ENCODE measurements at places on chromosomes 13 and 19.

- no peak for DNase-seq
Observed at GRCh38 chr13:89857502-89857901, 1490.0 kb upstream of the MIR17HG start.

- peak; percentile 22 for DNase-seq
Observed at GRCh38 chr13:92896842-92897241, 329.8 kb upstream of the GPC6 start.

- DNase-seq = no peak
Observed at GRCh38 chr13:96018135-96018534, 35.1 kb downstream of the UGGT2 start.

DNA sequence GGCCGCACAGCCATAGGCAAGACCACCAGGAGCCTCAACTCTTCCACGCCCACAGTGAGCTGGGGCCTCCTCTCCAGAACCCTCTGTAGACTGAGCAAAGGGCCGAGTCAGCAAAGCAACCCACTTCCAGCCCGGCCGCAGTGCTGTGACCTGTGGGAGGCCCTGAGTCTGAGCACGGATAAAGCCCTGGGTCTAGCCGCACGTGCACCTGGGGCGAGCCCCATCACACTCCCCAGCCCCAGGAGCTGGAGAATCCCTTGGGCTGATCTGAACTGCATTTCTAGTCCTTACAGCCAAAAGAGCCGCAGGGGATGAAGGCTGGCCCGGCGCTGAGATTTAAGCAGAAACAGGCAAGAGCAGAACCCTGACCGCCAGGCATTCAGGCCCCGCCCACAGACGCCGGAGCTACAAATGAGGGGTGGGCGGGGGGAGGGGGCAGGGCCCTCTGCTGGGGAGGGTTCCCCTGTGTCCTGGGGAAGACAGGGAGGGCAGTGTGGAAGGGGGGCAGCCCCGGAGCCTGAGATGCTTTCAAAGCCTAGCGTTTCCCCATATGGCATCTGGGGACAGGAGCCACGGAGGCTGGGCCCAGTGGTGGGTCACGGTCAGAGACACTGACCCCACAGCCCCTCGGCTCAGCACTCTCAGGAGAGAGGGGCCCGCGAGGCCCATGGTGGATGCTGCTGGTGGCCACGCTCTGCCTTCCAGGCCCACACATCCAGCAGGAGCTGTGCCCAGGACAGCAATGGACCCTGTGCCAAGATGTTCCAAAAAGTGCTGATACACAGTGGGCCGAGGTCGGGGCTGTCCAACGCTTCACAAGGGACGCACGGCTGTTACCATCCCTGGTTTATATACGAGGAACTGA lies 4.9 kb downstream of the TMEM259 start:
- no peak for DNase-seq

DNA sequence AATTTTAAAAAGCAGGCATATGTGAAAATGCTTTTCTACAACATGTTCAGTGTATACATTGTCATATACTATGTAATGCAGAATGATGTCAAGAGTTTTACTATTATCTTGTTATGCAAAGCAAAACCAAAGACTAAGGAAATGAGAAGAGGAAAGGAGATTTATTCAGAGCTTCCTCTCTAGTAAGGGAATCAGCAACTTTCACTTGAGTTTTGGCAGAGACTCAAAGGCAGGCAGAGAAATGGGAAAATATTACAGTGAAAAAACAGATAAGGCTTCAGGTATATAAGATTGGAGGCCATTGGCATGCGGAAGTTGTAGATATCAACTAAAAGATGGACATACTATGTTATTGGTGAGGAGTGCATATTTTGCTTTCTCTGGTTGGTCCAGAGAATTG lies 512.0 kb upstream of the PCDH20 start:
- DNase-seq = no peak

DNA sequence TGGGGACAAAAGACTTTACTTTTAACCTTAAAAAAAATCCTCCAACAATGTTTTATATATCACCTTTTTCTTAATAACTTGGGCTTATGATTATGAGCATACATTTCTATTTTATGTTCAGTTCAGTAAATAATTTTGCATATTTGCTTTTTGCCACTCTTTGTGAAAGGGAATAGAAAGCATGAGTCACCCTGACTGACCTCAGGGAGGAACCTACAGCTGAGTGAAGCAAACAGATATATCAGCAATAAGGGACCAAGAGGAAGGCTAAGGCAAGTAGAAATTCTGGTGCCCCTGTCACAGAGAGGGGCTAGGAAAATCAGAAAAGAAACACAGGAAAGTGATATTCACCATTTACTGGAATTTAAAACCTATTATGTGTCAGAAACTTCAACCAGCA lies 37.2 kb upstream of the SOHLH2 start:
- peak; percentile 4 for DNase-seq

- peak; percentile 17 for DNase-seq
Observed at GRCh38 chr19:50607874-50608785, 31.6 kb downstream of the SYT3 start.

- no peak for DNase-seq
Observed at GRCh38 chr19:56927791-56928207, 87.3 kb upstream of the PEG3 start.

DNA sequence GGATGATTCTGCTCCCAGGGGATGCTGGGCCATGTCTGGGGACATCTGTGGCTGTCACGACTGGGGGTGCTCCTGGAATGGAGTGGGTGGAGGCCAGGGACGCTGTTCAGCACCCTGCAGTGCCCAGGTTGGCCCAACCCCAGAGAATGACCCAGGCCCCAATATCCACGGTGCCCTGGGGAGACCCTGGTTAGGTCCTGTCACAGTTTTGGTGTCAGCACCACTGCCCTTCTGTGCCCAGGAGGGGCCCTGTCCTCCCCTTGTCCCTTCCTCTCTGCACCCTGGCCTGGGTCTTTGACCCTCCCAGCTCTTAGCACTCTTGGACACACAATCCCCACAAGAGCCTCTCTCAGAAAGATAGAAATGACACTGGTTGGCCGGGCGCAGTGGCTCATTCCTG lies 85.3 kb downstream of the GADD45B start:
- no peak for DNase-seq
